ENCODE measurements at places on chromosomes 5 and 9.
A peak's percentile ranks its signal among the peaks of the same experiment; 100 is the strongest.

DNA sequence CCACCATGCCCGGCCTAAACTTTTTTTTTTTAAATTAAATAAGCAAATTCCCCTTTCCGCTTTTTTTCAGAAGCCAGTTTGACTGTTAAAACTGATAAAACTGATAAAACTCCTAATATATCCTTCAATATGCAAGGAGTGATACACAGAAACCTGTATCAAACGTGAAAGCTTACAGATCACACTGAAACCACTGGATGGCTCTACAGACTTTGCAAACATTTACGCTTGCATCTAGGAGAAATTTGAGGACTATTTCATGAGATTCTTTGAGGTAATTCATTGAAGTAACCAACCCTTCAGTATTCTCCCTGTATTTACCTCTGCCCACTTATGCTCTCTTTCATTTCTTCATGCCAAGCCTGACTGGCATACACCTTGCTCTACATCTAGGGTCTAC lies 40.6 kb upstream of the CHD1 start:
- no peak for DNase-seq

DNA sequence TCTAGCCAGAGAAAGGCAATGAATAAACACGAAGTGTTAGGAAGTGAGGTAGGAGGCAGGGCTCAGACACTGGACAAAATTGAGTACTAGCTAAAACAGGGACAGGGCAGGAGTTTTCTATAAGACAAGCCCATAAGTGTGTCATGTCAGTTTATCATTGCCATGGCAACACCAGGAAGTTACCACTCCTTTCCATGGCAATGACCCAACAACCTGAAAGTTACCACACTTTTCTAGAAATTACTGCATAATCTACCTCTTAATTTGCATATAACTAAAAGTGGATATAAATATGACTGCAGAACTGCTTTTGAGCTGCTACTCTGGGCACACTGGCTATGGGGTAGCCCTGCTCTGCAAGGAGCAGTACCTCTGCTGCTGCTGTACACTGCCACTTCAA lies 442.5 kb upstream of the COX7C start:
- no peak for DNase-seq

GRCh38 chr5:109660301-109660700 lies 29.4 kb upstream of the MAN2A1 start:
- DNase-seq: no peak

DNA sequence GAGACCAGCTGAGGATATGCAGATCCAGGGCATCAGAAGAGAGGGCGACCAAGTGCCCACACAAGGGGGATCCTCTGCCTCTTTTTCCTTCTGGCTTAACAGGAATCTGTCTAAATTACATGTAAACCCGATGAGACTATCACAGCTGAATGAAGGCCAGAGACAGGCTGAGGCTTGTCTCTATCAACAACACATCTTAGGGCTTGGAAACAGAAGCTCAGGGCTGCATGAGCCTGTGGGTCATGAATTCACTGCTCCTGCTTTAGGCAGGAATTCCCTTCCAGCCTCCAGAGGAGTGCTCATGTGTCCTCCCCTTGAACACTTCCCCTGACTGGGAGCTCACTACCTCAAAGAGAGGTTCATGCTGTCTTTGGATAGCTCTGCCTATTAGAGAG lies 106.1 kb upstream of the PHYKPL start:
- no peak for DNase-seq

GRCh38 chr9:18972675-18973074 lies 60.3 kb downstream of the SAXO1 start:
- DNase-seq: no peak

DNA sequence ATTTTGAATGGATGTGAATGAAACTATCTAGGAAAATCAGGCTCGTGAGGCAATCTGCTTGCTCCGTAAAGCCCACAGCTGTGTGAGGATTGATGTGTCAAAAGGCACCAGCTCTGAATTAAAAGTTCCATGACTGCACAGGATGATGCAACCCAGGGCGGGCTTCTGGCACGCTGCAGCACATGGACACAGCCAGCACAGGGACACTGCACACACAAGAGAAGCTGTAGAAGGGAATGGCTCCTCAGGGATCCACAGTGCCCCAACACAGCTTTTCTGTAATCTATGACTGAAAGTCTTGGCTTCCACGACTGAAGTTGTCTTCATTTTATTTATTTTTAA lies 151.0 kb downstream of the GCNT1 start:
- peak; percentile 24 for DNase-seq

DNA sequence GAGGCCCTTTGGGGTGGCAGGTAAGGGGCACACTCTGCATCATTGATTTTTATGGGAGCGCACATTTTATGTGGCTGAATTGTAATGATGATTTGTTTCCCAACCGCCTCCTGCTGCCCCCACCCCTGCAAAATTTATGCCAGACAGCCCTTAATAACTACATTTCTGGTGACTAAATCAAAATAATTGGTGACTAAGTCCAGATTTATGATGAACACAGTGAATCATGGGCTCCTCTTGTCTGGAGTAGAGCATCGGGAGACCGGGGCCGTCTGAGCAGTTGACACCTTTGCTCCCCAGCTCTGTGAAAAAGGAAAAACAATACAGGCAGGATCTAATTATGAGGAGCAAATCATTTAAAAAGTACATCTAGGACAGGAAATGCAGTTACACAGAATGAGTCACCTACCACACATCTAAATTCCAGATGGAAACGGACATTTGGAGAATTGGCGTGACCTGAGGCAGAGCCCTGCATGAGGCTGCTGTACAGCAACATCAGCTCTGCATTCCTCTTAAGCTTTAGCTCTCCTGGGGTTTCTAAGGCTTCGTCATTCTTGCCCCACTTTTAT lies 58.9 kb downstream of the DOCK2 start:
- no peak for DNase-seq

GRCh38 chr9:76912636-76913275 lies 6.8 kb upstream of the PRUNE2 start:
- DNase-seq: no peak

DNA sequence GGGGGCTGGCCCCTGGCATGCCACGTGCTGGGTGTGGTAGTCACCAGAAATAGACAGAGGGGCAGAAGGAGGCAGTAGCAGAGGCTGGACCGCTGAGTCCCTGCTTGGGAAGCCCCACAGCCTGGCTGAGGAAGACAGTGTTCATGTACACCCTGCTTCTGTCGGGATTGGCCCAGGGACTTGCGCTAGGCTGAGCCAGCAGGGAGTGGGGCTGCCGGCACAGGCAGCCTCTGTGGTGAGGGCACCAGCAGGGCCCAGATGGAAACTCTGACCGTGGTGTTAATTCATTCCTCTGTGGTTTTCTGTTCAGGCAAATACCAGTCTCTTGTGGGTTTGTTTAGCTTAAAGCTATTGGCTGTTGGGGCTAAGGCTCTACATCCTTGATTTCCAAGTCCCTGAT lies 108.6 kb upstream of the RAD23B start:
- DNase-seq: no peak

- no peak for DNase-seq
Measured at GRCh38 chr9:107727086-107727780, 237.7 kb upstream of the KLF4 start.

- no peak for DNase-seq
Measured at GRCh38 chr5:154626876-154627557, 128.2 kb upstream of the LARP1 start.

DNA sequence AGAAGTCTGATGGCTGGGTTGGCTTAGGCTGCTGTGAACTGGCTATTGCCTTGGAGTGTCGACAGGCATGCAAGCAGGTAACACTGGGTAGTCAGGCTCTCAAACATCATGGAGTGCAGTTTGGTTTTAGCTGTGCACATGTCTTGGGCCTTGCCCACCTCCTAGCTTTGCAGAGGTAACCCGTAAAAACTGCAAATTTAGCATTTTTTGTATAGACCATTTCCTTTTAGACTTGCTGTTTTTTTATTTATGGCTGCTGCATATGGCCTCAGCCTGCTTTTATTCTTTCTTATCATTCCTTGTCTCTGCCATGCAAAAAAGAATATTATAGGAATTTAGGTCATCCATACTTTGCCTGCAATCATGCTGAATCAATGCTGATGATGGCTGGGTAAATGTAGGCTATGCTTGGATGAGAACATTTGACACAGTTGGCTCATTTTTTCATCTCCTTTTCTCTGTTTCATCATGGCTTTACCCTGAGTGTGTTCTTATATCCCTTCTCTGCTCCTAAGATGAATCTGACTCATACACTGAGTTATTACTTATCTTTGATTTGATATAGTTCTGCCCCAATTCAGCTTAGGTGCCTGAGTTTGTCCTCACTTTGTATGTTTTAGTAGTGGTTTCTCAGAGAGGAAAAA lies 27.2 kb downstream of the RECK start:
- no peak for DNase-seq

- DNase-seq: no peak
Measured at GRCh38 chr5:69075522-69076179, 18.2 kb upstream of the SLC30A5 start.

- peak; percentile 13 for DNase-seq
Measured at GRCh38 chr5:83857341-83857740, 136.7 kb upstream of the HAPLN1 start.

DNA sequence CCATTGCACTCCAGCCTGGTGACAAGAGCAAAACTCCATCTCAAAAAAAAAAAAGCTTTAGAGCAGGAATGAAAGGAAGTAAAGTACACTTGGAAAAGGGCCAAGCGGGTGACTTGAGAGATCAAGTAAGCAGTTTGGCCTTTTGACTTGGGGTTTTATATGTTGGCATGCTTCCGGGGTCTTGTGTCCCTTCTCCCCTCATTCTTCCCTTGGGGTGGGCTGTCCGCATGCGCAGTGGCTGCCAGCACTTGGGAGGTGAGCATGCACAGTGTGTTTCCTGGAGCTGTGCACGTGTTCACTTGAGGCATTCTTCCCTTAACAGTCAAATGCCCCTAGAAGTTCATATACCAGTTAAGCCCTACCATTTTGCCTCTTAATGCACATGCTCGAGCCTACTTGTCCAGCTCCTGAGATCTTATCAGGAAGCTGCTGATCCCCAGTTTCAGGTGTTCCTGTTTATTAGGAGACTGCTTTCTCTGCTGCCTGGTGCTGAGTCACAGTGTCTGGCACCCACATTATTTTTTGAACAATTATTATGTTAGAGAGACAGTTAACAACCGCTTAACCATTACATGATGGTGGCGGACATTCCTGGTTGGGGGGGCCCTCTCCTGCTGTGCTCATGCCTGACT lies 32.6 kb upstream of the PRRC2B start:
- no peak for DNase-seq

GRCh38 chr5:78472469-78473106 lies 112.2 kb downstream of the SCAMP1 start:
- peak; percentile 31 for DNase-seq

GRCh38 chr9:68697851-68698250 lies 7.2 kb upstream of the PIP5K1B start:
- no peak for DNase-seq

- DNase-seq: no peak
Measured at GRCh38 chr5:107979900-107980299, 309.2 kb upstream of the EFNA5 start.

DNA sequence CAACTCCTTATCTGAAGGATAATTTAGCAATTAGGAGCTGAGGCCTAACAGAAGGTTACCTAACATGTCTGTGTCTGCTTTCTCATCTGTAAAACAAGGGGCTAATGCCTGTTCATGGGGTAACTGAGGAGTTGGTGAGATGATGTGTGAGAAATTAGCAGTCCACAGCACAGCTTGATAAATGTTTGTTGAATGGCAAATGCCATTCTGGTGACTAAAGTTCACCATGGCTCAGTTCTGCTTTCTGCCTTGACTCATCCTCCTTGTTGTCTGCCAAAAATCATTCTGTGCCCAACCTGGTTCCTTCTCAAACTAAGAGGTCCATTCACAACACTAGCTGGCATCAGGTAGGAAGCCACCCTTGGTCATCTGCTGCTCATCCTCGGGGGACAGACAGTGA lies 552.0 kb upstream of the KLF4 start:
- DNase-seq: no peak

DNA sequence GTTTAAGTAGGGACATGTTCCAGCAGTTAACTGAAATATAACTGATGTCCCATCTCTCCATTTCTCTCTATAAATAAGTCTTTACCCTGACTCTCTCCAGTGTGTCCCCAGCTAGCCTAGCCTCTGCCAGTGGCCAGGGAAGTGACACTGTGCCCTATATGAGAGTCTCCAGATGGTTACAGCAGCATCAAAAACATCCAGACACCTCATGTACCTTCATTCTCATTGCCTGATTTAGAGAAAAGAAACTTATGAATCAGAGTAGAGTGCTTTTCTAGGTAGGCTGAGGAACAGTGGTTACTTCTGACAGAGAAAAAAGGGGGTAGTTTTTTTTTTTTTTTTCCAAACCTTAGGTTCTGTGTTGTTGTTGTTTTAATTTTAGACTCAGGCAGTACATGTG lies 148.5 kb downstream of the GNAQ start:
- no peak for DNase-seq

GRCh38 chr5:142816531-142817430 lies 46.6 kb downstream of the ARHGAP26 start:
- DNase-seq: no peak

GRCh38 chr5:9564752-9565151 lies 18.9 kb upstream of the SEMA5A start:
- DNase-seq: no peak

GRCh38 chr5:149792540-149793255 lies 62.6 kb downstream of the PPARGC1B start:
- no peak for DNase-seq

DNA sequence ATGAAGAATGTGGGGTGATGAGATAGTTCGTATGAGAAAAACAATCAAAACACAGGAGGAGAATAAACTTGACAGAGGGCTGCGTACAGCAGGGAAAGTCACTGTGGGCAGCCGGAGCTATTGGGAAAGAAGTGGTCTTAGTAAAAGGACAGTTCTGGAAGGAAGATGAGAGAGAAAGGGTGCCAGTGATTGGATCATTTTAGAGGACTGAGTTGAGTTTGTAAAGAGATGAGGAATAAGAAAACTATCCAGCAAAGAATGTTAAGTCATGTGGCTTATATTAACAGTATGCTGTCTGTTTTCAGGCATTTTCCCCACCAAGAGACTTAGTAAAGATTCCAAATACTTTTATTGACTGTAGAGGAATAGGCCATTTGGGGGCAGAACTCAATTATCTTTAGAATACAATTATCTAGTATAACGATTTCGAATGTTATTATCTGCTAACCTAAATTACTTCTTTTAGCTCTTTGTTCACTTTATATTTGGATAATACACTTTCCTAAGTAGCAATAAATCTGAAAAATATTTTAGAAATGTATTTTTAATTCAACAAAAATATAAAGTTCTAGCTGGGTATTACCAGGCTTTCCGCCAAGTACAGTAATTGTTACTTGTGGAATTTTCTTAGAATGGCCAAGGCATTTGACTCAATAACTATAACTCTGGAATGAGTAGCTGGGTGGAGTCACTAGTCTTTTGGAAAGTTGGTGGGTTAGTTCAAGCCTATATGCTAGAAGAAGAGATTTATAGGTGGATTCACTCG lies 15.5 kb upstream of the LOX start:
- no peak for DNase-seq
